ENCODE measurements at places on chromosomes 16 and 17. TPM values are rescaled to one million over a fixed set of nuclear protein-coding genes. Genes with fewer than 3 reads are reported as not detected.

DNA sequence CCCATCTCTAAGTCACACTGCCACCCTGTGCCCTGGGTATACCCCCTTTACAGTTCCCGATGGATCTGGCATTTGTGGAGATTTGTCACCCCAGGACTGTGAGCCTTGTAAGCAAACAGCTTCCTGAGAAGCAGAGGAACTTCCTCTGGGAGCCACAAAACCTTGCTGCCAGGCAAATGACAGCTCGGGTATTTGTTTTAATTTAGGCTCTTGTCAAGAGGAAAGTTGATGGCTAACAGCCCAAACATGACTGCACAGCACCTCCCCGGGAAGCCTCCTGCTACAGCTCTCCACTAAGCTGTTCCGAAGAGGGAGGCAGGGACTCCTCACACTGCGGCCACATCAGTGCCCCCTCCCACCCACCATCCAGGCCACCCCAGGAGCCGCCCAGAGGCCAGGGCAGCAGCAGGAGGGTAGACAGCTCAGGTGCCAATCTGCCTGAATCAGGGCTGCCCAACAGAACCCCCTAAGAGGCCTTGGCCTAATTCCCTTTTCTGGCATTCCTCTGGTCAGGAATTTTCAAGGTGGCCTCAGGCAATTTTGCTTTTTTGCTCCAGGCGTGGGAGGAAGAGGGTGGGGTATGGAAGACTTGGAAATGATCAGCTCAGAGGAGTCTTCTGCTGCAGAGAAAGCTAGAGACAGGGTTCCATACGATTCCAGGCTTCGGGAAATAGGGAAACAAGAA lies 2.6 kb downstream of the ABR start:
- no peak for DNase-seq

DNA sequence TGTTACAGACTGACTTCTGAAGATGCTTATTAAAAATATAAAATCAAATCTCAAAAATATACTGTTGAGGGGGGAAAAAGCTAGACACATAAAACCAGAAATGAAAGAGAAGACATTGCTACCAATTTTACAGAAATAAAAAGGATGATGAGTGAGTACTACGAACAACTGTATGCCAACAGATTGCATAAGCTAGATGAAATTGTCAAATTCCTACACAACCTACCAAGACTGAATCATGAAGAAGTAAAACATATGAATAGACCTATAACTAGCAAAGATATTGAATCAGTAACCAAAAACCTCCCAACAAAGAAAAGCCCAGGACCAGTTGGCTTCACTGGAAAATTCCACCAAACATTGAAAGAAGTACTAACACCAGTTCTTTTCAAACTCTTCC lies 3.5 kb upstream of the CAPNS2 start:
- DNase-seq, result no peak

DNA sequence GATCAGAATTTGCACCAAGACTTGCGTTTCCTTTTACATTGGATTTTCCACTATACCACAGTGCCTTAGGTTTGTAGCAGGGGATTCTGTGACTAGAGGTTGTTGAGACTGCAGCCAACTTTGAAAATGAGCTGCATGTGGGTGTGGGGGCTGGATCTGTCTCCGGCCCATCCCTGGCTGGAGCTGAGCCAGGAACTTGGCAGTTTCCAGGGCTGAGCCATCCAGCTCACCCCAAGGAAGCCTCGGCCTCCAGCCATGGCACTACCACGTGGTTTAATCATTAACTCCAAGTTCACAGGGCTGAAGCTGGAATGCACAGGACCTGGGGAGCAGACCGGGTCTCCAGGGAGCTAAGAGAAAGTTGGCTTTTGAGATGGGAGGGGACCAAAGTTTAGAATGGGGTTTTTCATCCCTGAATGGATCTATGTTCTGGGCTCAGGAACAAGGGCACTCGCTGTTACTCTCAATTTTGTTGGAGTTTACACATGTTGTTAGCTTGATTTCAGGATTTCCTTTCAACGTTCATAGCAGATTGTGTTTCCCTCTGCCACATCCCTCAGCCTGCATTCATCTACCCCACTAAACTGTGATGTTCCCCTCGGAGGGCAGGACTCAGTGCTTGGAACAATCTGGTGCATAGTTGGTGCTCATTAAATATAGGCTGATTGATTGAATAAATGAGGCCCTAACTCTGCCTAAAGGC lies 42.3 kb upstream of the HNF1B start:
- DNase-seq, result no peak

GRCh38 chr16:4862639-4863038 lies 15.4 kb downstream of the UBN1 start:
- no peak for DNase-seq

The CNGB1 gene
- total RNA-seq, result 0.16 TPM

GRCh38 chr17:2174468-2175293 lies 119.8 kb downstream of the HIC1 start:
- DNase-seq, result peak; percentile 87

The CHST4 gene
- total RNA-seq, result not detected

GRCh38 chr16:17416461-17417311 lies 54.1 kb downstream of the XYLT1 start:
- no peak for DNase-seq

GRCh38 chr17:79597040-79597439 lies 13.8 kb downstream of the RBFOX3 start:
- no peak for DNase-seq

DNA sequence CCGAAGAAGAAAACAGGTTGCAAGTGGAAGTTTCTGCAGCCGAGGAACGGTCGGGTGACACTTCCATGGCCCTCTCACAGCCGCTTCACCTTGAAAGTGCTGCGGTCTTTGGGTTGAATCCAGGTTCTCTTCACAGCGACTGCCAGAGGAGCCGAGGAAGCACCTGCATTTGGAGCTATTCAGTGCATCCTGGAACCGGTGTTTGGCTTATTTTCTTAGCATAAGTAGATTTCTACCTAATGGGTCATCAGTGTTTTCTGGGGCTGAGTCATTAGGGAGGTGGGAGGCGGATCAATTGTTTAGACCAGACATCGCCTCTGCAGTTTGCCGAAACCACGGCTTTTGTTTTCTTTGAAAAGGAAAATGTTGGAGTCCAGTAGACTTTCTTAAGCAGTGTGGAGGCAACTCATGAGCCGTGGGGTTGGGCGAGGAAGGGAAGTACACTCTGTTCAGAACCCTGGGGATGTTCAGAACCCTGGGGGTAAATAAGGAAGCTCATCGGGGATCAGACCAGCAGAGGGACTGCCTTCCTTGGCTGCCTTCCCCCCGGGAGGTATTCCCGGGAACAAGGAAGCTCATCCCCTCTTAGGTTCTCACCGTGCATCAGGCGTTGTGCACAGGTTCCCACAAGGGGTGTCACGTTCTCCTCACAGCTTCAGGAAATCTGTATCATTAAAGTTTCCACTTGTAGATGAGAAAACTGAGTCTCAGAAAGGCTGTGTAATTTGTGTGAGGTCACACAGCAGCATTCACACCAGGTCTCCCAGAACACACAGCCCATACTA lies 361.5 kb downstream of the SNX29 start:
- DNase-seq, result no peak

GRCh38 chr17:8409966-8410882 lies 12.6 kb upstream of the RNF222 start:
- DNase-seq, result peak; percentile 59

DNA sequence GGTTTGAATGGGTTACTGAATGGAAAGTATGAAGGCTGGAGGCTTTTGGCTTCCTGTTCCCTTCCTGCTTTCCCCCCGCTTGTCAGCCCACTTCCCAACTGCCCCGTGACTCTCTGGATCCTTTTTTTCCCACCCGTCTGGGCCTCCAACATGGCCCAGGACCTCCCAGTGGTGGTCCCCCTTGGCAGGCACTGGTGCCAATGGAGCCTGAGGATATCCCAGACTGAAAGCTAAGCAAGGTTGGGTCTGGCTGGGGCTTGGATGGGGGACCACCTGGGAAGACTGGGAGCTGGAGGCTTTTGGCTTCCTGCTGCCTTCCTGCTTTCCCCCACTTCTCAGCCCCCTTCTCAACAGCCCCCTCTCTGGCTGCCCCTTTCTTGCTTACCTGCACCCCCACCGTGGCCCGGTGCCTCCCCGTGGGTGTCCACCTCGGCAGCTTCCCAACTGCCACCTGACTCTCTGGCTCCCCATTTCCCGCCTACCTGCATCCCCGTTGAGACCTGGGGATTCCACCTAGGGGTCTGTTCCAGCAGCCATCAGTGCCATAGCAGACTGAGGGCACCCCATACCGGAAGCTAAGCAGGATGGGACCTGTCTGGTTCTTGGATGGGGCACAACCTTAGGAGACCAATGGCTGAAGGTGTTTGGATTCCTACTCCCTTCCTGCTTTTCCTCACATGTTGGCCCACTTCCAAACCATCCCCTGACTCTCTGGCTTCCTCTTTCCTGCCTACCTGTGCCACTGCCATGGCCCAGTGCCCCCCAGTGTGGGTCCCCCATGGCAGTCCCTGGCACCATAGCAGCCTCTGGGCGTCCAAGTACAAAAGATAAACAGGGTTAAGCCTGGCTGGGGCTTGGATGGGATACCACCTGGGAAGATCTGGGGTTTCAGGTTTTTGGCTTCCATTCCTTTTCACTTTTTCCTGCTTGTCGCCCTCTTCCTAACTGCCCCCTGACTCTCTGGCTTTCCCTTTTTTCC lies 2295.3 kb downstream of the TP53TG3F start:
- DNase-seq, result no peak

- no peak for DNase-seq
Observed at GRCh38 chr17:57305908-57306504, 49.7 kb downstream of the MSI2 start.

The AATF gene
- total RNA-seq, result 11.3 TPM
